ENCODE measurements at places on chromosomes 2 and 18.

DNA sequence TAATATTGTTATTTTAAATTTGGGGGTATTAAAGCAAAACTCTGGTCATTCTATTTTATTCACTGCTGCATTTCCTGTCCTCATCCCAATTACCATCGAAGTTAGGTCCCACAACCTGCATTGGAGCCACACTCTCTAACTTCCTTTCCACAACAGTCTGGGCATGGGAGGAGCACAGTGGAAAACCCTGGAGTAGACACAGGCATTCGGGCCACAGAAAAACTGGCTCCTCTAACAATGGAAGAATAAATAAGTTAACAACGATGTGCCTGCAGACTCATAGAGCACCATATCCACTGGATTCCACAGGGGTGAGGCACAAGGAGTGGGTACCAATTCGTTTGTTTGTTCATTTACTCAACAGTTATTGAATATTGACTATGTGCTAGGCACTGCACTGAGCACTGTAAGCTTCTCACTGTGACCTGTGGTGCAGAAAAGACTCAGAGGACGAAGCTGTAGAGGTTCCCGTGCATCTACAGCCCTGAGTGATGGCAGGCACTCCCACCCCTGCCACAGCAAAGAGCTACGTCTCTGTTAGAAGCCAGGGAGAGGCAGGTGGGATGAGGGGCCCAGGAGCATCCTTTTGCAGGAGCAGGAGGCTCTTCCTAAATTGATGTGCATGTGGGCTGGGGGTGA is 154.2 kb upstream of the PGAP1 start:
- no peak for DNase-seq

- DNase-seq, result no peak
Observed at GRCh38 chr2:234555161-234555560, 58.3 kb upstream of the ARL4C start.

DNA sequence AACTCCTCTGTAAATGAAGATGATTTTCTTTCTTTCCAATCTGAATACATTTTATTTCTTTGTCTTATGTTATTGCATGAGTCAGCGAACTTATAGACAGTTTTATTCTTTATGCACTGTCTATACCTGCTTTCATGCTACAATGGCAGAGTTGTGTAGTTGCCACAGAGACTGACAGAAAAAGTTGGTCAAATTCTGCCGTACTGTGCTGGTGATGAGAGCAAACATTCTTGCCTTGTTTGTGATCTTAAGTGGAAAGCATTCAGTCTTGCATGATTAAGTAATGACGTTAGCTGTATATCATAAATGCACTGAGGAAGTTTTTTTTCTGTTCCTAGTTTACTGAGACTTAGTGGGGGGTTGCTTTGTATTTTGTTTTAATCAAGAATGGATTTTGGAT is 32.9 kb downstream of the ZC3H15 start:
- no peak for DNase-seq

DNA sequence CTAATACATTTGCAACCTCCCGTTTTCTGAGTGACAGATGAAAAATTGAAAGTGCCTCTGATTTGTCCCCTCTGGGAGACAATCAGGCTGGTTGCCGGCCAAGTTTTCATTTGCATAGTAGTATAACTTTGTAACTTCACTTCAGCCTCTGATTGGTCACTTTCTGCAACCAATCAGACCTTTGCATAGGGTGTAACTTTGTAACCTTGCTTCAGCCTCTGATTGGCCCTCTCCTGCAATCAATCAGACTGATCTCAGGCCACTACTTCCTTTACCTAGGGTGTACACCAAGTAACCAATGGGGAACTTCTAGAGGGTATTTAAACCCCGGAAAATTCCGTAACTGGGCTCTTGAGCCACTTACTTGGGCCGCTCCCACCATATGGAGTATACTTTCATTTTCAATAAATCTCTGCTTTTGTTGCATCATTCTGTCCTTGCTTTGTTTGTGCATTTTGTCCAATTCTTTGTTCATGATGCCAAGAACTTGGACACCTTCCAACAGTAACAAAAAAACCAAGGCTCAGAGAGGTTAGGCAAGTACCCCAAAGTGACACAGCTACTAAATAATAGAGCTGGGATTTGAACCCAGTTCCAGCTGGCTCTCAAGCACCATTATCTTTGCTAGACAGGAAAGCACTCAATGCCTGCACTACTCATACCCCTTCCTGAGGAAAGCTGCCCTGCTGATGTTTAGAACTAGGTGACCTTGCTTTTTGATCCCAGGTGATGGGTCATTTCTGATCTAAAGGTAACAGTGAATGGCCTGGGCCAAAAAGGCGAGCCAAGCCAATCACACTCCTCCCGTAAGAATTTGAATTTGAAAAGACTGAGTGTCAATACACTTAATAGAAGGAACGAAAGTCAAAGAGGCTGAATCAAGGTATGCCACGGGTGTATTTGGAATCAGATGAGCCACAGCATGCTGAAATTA is 10.9 kb upstream of the MYOM1 start:
- no peak for DNase-seq

DNA sequence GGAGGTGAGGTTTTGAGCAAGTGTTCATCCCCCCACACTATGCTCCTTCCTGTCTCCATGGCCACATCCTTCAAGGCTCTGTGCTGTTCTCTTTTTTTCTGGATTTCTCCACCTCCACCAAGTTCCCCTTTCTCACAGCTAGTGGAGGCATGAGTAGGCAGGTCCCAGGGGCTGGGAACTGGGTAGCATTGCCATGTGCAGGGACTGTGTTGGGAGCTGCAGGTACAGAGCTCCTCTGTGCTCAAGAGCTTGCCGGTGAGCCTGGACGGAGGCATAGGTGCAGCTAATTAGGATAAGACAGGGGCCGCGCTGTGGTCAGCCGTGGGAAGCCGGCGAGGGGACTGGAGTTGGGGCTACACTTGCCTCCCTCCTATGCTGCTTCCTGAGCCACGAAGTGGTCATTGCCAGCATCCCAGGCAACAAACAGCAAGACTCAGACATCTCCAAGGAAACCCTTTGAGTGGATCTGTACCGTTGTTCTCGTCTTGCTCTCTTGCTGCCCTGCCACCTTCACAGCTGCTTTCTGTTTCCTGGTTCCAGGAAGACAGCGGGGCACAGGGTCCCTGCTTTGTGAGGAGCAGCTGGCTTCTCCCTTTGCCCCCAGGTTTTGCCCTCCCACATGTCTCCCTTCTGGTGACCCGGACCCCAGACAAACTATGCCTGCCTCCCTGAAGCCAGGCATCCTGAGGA is 36.9 kb downstream of the ATOH8 start:
- no peak for DNase-seq

DNA sequence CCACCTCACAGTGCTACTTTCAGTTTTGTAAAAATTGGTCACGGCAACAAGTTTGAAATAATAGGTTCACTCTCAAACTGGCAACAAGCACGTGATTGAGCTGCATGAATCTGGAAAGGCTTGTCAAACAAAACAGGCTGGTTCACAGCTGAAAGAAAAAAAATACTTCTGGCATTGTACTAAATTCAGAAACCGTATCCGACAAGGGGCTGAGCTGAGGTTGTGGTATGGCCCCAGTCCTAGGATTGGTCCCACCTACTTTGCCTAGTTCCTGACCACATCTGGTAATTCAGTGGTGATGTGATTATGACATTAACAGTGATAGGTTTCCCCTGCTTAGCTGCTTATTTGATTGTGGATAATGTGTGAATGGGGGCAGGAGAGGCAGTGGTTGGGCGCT is 326.5 kb upstream of the THUMPD2 start:
- DNase-seq, result no peak

DNA sequence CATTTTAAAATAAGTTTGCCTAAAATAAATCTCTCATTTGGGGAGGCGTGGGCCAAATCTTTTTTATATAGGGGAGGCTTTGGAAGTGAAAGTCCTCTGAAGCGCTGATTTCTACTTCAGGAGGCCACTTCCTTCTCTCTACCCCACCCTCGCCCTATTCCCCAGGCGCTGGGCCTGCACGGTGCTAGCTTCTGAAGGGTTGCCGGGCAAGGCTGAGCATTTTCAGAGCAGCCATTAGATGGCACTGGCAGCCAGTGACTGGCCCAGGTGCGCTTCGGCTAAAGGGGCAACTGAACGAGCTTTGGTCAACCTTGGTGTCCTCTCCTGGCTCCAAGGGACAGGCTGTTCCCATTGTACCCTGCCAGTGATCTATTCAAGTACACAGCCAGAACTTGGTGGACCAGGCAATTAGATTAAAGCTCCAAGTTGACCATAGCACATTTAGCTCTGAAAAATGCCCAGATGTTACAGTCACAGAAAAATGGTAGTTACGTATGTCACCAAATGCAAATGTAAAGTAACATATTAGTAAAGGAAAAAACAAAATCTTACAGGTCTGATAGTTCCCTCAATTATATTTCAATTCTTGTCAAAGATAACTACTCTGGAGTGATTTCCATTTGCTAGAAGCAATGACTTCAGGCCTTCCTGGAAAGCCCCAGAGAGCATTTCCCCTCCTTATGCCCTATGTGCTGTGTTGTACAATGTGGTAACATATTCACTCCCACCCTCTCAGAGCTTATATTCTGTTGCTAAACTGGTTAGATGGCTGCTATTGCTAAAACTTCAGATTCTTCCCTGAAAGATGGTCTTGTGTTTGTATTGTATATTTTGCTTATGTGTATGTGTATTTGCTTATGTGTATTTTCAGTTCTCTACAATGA is 2.1 kb downstream of the POMC start:
- no peak for DNase-seq

GRCh38 chr2:50346629-50347357 is 685.1 kb downstream of the NRXN1 start:
- no peak for DNase-seq
